ENCODE measurements at places on chromosomes 7 and 10.

DNA sequence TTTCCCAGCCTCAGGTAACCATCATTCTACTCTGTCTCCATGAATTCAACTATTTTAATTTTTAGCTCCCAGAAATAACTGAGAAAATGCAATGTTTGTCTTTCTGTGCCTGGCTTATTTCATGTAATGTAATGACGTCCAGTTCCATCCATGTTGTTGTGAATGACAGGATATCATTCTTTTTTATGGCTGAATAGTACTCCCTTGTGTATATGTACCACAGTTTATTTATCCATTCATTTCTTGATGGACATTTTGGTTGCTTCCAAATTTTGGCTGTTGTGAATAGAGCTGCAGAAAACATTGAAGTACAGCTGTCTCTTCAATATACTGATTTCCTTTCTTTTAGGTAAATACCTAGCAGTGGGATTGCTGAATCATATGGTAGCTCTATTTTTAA, 10.5 kb downstream of the ATRNL1 start:
- DNase-seq, result no peak

- no peak for DNase-seq
Measured at GRCh38 chr7:40315277-40315676, 180.5 kb downstream of the SUGCT start.

DNA sequence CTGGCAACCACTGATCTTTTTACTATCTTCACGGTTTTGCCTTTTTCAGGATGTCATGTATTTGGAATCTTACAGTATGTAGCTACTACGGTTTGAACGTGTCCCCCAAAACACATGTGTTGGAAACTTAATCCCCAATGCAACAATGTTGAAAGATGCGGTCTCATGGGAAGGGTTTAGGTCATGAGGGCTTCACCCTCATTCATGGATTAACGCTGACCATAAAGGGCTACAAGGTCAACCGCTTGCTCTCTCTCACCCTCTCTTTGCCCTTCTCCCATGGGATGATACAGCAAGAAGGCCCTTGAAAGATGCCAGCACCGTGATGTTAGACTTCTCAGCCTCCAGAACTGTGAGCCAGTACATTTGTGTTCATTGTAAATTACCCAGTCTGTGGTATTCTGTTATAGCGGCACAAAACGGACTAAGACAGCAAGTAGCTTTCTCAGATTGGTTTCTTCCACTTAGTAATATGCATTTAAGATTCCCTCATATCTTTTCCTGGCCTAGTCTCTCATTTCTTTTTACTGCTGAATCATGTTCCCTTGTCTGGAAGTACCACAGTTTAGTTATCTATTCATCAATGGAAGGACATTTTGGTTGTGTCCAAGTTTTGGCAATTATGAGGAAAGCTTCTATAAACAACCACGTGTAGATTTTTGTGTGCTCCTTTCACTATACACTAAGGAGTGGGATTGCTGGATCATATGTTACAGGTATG, 3.0 kb upstream of the CRYGN start:
- no peak for DNase-seq

GRCh38 chr7:32694182-32694581, 197.4 kb downstream of the KBTBD2 start:
- DNase-seq, result no peak

DNA sequence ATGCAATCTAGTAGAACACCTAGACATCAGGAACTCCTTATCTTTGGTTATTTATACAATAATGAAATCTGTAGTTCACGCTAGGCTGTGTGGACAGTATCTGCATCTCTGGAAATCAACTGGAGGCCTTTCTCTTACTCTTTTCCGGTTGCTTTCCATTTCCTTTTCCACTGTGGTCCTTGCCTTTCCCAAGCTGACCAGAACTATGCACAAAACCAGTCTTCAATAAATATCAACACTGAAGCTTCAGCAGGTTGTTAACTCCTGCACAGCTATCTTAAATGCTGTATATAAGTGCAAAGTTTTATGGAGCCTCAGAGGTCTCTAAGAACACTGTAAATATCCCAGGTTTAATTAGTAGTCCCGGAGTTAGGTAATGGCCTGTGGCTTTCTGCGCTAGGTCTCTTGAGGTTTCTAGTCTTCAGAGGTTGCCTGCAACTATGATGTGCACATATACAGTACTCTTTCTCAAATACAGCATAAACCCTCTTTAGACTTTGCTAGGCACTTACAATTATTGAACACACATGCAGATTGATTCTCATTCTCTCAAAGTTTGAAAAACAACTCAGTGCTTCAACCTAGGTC, 2.4 kb downstream of the KLLN start:
- no peak for DNase-seq

GRCh38 chr7:22229148-22229547, 127.8 kb downstream of the RAPGEF5 start:
- DNase-seq, result no peak

- DNase-seq, result no peak
Measured at GRCh38 chr7:100570954-100571828, 2.5 kb downstream of the SAP25 start.

GRCh38 chr10:102421507-102421756, 796 bp downstream of the FBXL15 start:
- DNase-seq, result no peak
